NCI-H2107 (cell line): ENCODE measurements at places on chromosomes 2 and 18.

- no peak for DNase-seq
These were observed 91.1 kb upstream of the ANKRD30BL start for GRCh38 chr2:132252894-132253264.

- DNase-seq = no peak
These were observed 151.6 kb downstream of the MREG start for GRCh38 chr2:215861607-215862350.

DNA sequence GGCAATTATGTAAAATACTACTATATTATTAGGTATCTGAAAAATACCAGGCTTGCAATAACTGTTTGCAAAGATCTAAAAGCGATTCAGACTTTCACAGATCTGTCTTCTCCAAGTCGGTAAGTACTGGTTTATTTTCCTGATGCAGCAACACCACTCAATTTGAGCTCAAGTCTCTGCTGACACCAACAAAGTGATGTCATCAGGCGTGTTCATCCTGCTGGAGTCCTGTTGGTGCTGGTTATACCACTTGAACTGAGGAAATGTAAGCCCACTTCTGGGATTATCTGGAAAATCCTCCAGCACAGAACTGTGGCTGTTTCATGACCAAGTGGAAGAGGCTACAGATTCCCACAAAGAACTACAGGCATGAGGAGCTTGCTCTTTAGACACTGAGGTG lies 267.6 kb downstream of the BCL2 start:
- DNase-seq = no peak

GRCh38 chr2:126828491-126828890 lies 70.2 kb upstream of the TEX51 start:
- DNase-seq = no peak

GRCh38 chr2:195658541-195658890 lies 1.5 kb downstream of the SLC39A10 start:
- DNase-seq = no peak

DNA sequence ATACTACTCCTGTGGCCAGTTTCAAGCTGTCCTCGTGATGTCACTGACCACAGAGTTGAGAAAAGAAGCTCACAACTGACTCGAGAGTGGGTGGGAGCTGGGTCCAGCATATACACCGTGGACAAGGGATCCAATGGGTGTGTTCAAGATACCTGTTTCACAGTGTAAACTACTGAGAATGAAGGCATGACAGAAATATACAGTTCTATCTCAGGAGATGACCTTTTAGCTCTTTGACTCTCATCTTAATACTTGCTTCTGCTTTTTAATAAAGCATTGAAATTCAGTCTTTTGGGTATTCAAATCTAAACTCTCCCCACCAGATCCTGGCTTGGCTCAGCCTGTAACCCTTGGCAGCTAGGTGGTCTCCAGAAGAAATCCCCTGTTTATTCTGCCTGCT lies 130.1 kb downstream of the MAP2 start:
- no peak for DNase-seq

DNA sequence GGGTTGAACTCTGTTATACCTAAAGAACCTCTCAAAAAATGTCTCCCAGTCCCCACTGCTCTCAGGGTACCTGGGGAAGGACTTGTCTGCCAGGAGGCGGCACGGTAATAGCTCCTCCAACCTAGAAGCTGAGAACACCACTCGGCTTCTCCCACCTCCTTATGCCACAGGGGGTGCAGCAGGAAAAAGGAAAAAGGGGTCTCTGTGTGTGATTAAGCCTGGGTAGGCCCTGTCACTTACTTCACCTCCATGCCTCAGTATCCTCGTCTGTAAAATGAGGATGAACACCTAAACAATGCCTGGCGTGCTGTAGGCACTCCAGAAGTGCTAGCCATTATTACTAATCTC lies 76.6 kb downstream of the EMX1 start:
- no peak for DNase-seq

DNA sequence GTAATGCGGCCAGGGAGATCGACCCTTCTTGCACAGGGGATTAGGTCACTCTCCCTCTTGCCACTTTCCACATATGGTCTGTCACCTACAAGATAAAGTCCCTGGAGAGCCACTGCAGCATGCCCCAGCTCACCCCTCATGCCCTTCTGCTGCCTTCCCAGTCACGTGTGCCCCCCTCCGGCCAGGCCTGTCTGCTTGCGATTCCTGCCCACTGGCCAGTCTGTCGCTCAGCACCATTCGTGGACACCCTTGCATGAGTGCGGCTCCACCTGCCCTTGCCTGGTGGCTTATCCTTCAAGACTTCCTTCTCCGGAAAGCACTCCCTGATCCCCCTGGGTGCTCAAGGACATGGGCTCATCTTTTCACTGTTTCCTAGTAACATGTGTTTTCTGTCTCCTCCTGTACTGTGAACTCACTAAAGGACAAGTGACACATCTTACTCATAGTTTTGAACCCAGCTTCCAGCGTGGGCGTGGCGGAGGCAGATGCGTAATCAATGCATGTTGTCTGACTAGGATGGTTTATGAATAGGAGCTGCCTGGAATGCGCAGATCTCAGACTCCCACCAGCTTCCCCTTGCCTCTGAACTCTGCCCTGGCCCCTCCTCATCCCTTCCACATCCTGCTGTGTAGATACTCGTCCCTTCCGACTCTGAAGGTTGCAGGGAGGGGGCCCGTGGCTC lies 7.8 kb upstream of the NT5DC4 start:
- DNase-seq = no peak

DNA sequence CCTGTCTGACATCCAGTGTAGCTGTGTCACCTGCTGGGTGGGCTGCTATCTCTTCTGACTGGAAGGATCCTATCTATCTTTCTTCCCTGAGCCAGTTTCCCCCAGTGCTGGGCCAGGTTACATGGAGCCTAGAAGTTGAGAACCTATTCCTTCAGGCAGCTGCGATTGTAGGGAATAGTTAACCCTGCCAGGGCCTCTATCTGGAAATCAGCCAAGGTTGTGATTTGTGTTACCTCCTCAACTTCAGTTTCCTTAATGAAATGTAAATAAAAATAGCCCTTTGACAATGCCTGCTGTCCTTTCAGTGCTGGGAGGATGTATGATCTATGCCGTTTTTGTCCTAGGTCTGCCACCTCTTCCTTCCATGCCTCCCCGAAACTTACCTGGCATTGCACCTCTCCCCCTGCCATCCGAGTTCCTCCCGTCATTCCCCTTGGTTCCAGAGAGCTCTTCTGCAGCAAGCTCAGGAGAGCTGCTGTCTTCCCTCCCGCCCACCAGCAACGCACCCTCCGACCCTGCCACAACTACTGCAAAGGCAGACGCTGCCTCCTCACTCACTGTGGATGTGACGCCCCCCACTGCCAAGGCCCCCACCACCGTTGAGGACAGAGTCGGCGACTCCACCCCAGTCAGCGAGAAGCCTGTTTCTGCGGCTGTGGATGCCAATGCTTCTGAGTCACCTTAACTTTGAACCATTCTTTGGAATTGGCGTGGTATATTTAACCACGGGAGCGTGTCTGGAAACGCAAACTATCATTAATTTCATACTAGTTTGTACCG lies 36.6 kb downstream of the GORASP2 start:
- no peak for DNase-seq

GRCh38 chr2:146041274-146041910 lies 1521.5 kb upstream of the ZEB2 start:
- DNase-seq = no peak

- DNase-seq = no peak
These were observed 17.5 kb upstream of the CCL20 start for GRCh38 chr2:227796045-227796711.

DNA sequence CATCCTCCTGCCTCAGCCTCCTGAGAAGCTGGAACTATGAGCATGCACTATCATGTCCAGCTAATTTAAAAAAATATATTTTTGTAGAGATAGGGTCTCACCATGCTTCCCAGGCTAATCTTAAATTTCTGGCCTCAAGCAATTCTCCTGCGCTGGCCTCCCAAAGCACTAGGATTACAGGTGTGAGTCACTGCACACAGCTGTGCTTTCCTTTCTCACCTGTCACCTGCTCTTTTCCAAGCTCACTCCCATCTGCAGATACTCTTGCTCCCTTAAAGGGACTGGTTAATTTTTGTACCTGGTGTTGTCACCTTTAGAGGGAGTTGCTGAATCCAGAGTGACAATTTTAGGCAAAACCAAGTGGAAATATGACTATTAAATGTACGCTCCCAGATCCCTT lies 178.2 kb downstream of the LOXHD1 start:
- DNase-seq = no peak

- DNase-seq = no peak
These were observed 520.0 kb downstream of the TXNL1 start for GRCh38 chr18:56118422-56118821.

- DNase-seq = no peak
These were observed 318.6 kb downstream of the SLC4A3 start for GRCh38 chr2:219946021-219946420.

DNA sequence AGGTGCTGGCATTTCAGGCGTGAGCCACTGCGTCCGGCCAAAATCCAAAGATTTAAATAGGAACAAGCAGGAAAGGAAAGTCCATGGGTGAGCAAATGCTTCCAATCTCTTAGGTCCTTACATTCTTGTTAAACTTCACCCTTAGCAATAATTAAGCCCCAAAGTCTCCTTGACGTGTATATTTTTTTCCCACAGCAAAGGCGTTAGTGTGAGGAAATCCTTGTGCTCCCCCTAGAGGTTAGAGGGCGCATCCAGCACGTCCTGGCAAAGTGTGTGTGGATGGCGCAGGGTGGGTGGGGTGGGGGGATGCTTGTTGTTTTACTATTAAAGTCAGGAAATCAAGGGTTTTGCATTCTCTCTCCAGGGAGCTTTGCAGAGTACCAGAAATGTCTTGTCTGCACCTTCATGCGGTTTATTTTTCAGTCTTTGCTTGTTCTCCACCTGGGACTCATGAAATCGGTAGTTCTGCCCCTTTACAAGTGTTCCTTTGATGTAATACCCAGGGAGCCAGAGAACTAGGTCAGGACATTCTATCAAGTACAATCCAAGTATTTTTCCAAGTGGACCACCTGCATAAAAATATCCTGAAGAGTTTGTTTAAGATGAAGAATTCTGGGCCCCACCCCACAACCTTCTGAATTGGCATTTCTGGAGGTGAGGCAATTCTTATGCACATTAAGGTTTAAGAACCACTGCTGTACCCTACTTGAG lies 22.2 kb upstream of the ITSN2 start:
- peak; percentile 61 for DNase-seq

DNA sequence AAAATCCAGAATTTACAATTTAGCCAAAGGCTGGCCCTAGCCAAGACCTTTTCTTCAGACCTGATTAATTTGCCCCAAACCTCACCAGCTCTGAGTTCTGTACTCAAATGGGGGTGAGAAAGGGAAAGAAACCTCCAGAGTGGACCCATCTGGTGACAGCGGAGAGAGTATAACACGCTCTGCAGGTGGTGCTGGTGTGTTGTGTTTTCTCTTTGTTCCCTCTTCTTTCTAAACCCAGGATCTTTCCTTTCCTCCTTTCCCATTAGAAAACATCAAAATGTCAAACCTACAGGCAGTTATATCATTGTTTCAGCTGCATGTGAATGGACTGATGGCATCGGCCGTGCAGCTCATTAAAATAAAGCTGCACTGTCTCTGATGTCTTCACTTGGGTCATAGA lies 253.2 kb upstream of the SP5 start:
- DNase-seq = no peak

GRCh38 chr2:168929031-168929430 lies 27.9 kb downstream of the G6PC2 start:
- DNase-seq = no peak

GRCh38 chr2:143261986-143262385 lies 132.8 kb downstream of the ARHGAP15 start:
- DNase-seq = no peak

DNA sequence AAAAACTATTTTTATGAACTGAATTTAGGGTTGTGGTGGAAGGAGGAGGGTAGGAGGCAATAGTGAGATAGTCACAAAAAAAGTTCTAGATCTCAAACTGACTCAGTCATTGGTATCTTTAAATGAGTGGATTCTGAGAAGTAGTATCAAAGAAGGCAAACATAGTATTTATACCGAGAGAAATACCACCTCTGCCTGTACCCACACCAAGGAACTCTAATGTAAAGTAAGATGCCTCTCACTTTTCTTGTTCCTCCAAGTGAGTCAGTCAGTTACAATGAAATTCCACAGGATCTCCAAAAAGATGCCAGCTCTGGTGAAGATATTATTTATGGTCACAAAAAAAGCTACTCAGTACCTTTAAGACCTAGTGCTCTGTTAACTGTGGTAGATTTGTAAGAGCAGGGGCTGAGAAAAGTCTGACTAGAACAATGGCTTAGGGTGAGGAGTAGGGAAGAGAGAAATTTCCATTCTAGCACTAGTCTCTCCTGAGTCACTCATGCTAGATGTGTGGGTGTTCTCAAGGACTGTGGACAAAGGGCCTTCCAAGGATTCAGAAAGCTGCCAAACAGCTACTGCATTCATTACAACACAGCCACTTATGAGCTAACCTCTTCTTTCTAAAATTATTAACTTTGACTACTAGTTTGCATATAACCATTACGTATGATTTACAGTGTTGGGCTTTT lies 36.3 kb downstream of the YWHAQ start:
- DNase-seq = no peak

- peak; percentile 2 for DNase-seq
These were observed 150.9 kb downstream of the CD8B2 start for GRCh38 chr2:106638043-106638442.

DNA sequence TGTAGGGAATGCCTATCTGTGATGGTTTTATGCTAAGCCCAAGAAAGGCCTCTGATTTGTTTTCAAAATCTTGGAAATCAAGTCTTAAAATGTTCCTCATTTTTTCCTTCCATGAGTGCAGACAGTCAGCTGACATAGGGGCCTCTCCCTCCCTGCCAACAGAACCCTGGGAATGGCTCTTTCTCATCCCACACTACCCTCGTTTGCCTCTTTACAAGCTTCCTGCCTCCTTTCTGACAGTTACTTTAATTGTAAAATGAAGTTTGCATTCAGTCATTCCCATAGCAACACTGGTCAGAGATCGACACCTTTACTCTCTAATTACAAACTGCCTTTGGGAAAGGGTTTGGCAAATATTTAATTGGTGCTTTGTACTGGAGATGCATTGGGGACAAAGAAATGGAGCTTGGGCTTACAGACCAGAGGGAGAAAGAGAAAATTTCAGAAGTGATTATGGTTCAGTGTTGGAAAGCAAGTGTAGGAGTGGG lies 25.4 kb downstream of the KIF5C start:
- DNase-seq = no peak

- no peak for DNase-seq
These were observed 14.5 kb upstream of the ERMN start for GRCh38 chr2:157339965-157340655.

- no peak for DNase-seq
These were observed 34.6 kb upstream of the SLC14A1 start for GRCh38 chr18:45689396-45689795.

- DNase-seq = no peak
These were observed 243.9 kb downstream of the AFF3 start for GRCh38 chr2:99898336-99899048.

DNA sequence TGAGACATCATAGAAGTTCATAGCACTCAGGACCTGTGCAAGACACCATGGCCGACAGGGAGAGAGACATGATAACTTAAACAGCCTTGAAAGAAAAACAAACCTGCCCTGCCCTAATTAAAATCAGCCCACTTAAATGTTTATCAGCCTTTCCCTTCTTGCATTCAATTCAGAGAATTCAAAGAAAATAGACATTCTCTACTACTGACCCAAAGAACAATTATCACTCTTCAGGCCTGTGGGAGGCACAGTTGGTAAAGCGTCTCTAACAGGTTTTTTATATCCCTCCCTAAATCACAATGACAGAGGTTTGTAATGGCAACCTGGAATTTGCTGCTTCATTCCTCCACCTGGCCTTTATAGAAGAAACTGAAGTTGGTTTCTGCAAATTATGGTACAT lies 1.7 kb downstream of the CDK15 start:
- no peak for DNase-seq

- no peak for DNase-seq
These were observed 4.0 kb downstream of the TMEM200C start for GRCh38 chr18:5891184-5891853.
